ENCODE measurements at places on chromosomes 6 and 20.

DNA sequence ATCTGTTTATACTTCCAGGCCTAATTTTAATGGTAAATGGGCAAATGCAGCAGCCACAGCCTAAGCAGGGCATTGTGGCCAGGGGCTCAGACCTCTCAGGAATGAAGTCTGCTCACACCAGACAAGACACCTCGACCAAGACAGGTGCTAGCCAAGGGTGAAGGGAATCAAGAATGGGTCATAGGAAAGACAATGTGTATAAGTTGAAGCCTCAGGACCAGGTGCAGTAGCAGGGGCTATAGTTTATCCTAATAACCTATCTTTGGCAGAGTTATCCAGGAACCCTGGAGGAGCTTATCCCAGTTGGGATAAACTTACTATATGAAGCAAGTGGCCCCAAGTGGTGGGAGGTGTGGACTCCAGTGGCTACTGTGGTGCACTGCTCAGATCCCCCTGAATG lies 165.0 kb upstream of the TAB2 start:
- no peak for DNase-seq

DNA sequence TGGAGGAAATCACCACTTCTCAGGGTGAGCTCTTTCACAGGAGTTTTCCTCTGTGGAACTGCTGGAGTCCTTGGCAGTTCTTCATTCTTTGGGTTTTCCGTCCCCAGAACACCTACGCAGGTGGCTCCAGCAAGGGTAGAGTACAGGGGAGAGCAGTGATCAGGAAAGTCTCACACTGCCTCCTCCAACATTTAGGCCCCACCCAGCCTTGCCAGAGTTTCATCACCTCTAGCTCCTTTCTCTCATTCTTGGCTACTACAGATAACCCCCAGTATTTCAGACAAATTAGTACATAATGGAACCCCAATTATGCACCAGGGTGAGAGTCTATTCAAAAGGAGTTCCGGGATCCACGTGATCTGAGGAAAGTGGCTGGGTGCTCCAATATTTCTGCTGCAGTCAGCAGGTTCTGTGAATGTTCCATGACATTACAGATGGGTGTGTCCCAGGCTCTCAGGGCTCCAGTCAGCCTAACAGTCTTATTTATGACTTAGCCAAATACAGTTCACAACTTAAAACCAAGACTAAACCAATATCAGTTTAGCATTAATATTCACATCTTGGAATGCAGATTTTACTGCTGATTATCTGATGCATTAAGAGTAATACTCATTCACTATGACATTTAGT lies 44.6 kb downstream of the GPR63 start:
- no peak for DNase-seq

DNA sequence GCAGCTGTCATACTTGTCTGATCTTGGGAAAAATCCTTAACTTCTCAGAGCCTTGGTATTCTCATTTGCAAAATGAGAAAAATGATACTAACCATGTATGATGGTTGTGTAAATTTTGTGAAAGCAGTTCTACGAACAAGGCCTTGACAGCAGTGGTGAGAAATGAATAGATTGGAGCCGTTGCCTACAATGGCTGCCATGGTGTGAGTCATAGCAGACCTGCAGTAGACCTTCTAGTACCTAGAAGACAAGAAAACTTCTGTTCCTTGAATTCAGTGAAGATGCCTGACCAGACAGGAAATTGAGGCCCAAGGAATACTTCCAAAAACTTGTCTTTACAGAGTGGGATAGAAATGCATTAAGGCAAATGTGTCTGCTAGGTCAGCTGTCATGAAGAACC lies 338.9 kb downstream of the QKI start:
- no peak for DNase-seq

DNA sequence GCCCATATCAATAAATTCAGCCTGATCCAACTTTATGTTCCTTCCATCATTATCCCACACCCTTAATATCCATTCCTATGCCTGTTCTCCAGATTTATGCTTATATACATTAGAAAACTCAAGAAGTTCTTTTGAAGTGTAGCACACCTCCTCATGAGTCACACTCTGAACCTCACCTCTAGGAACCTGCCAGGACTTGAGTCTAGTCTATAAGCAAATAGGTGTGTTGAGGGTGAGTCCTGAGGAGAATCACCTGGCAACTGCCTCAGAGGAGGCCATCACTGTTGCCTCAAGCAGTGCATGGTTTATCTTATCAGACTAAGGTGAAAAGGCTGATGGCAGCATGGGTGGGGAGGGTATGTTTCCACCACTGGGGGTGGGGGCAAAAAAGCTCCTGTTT lies 496.7 kb downstream of the C6orf118 start:
- no peak for DNase-seq

GRCh38 chr6:149130090-149130489 lies 187.4 kb upstream of the TAB2 start:
- DNase-seq = no peak

GRCh38 chr20:53165452-53165851 lies 193.3 kb downstream of the TSHZ2 start:
- DNase-seq = no peak
